ENCODE measurements at places on chromosomes 2 and 18. TPM values are rescaled to one million over a fixed set of nuclear protein-coding genes. Genes with fewer than 3 reads are reported as not detected.

Gene GPR39
- 0.46 TPM for total RNA-seq

Gene VWA3B
- total RNA-seq: not detected

Gene CNTNAP5
- total RNA-seq: 3.2 TPM

Gene OSBPL6
- total RNA-seq: 2.8 TPM

Gene SCYGR4
- not detected for total RNA-seq

DNA sequence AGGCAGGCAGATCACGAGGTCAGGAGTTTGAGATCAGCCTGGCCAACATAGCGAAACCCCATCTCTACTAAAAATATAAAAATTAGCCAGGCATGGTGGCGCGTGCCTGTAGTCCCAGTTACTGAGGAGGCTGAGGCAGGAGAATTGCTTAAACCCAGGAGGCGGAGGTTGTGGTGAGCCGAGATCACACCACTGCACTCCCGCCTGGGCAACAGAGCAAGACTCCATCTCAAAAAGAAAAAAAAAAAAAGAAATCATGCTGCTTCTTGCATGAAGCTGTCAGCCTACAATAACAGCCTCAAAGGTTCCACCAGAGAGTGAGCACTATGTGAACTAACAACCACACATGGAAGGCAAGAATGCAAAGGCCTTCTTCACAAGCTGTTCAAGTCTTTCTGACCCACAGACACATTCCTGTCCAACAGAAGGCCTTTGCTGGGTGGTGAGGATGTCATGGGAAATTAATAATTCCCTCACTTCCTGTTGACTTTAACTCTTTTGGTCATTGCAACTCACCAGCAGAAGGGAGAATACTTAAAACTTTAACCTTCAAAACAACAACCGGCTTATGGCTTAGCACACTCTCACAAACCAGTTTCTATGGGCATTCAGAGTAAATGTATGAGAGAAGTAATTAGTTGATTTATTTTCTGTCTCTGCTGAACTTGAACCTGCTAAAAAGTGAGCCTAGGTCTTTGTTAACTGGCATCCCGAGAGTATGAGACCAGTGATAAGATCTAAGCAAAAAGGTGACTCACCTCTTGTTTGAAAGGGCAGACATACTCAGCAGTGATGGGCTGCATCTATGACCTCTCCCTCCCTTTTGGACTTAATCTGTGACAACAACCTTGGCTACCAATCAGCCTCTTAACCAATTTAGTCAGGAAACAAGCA, 11.8 kb downstream of the PLEKHM3 start:
- no peak for ATAC-seq

DNA sequence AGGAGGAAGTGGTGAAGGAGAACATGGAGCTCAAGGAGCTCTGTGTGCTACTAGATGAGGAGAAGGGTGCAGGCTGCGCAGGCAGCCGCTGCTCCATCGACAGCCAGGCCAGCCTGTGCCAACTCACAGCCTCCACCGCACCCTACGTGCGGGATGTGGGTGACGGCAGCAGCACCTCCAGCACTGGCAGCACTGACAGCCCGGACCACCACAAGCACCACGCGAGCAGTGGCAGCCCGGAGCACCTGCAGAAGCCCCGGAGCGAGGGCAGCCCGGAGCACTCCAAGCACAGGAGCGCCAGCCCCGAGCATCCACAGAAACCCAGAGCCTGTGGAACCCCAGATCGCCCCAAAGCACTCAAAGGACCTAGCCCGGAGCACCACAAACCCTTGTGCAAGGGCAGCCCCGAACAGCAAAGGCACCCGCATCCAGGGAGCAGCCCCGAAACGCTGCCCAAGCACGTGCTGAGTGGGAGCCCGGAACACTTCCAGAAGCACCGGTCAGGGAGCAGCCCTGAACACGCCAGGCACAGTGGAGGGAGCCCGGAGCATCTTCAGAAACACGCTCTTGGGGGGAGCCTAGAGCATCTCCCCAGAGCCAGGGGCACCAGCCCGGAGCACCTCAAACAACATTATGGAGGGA, 9.0 kb downstream of the CCDC85A start:
- no peak for ATAC-seq

DNA sequence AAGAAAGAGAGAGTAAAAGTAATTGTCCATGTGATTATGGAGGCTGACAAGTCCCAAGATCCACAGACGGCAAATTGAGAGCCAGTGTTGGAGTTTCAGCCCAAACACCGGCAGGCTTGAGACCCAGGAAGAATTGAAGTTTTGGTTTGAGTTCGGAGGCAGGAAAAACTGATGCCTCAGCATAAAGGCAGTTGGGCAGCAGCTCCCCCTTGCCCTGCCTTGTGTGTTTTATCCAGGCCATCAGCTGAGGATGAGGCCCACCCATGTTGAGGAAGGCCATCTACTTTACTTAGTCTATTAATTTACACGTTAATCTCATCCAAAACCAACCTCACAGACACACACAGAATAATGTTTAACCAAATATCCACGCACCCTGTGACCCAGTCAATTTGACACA, 64.6 kb upstream of the SERPINE2 start:
- ATAC-seq: no peak

DNA sequence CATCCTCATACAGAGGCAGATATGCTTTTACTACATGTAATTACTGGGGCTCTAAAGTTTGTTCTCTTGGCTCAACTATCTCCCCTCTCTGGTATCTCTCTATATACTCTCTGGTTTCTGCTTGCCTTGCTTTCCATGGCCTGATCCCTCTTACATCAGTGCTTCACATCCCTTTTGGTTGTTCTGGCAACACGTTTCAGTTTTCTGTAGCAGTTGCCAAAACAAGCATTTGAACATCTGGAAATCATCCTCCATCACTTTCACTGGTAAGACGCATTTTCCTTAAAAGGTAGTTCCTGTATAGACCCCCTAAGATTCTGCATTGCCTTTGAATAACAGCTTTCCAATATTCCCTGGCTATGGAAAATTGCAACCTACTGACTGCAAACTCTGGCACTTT, 25.9 kb downstream of the COL5A2 start:
- no peak for ATAC-seq

DNA sequence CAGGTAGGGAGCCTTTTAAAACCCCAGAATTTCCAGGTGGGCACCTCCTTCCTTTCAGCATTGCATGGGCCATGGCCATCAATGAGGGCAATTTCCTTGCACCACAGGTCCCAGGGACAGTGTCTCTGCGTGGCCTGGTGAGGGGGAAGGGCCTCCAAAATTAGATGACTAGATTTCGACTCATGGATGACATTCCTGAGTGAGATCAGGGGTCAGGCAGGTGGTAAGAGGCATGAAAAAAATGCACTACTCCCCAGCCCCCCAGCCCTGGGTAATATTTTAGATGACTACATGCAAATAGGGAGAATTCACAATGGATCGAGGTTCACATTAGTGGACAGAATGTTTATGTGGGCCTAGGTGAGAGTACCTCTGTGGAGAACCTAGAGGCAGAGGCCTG, 19.0 kb upstream of the IGFBP5 start:
- no peak for ATAC-seq

- no peak for ATAC-seq
Observed at GRCh38 chr2:135586148-135586547, 54.9 kb downstream of the R3HDM1 start.

GRCh38 chr2:11865378-11865777, 118.9 kb downstream of the LPIN1 start:
- no peak for ATAC-seq

DNA sequence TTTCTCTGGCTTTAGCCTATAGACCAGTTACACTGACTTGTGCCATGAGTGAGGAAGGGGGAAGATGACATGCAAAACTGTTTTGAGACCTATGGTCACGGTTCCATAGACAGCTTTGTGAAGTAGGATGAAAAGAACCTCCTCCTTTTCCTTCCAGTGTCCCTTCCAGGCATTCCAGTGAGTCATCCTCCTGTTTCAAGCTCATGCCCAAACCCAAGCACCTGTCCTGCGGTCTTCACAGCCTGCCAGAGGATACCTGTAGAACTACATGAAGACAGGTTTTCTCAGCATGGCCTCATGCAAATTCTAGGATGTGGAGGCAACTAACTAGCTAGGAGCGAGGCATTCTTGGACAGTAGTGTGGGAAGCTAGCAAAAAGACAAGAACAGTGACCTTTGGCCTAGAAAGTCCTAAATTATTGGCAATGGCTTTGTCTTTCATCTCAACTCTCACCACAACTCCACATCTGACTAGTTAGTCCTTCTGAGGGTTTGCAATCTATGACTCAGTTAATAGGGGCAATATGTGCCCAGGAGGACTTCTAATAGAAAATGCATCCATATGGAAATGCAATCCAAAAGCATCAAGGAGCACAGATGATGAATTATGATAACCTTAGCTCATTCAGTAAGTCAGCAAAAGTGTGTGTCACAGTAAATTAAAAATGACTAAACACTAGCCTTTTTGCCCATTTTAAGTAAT, 154.7 kb downstream of the RBM43 start:
- ATAC-seq: no peak

Data from gastroesophageal sphincter (tissue), 4 donors.